ENCODE measurements at places on chromosomes 2 and 18.

DNA sequence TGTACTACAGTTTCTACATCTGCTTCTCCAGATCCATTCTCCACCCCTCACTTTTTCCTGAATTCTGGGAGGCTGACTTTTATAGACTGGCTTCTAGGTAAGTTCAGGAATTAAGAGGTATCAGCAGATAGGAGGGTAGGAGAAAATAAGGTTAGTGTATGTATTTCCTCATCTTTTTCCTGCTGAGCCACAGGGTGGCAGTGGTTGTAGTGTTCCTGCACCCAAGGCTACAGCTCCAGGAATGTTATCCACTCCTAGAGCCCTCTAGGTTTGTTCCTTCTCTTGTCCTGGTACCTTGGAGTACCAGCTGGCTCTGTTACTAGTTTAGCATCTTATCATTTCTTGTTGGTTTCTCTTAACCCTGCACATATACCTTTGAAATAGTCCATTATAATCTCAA is 40.7 kb upstream of the C2orf66 start:
- DNase-seq = peak; percentile 4

DNA sequence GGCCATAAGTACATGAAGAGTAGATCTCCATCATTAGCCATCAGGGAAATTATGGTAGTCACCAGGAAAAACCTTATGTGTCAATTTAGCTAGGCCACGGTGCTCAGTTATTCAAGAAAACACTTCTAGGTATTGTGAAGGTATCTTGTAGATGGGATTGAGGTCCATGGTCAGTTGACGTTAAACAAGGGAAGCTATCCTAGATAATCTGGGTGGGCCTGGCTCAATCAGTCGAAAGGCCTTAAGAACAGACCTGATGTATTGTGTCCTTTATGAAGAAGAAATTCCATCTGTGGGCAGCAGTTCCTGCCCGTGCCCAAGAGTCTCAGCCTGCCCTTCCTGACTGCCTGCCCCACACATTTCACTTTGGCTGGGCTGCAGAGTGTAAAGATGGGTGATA is 16.7 kb upstream of the CNGA3 start:
- DNase-seq = no peak

GRCh38 chr2:160837416-160837815 is 322.8 kb upstream of the TANK start:
- DNase-seq = no peak

- peak; percentile 31 for DNase-seq
Observed at GRCh38 chr2:114046866-114047435, 157.1 kb downstream of the ACTR3 start.

GRCh38 chr2:100008956-100009355 is 133.4 kb downstream of the AFF3 start:
- DNase-seq = no peak

DNA sequence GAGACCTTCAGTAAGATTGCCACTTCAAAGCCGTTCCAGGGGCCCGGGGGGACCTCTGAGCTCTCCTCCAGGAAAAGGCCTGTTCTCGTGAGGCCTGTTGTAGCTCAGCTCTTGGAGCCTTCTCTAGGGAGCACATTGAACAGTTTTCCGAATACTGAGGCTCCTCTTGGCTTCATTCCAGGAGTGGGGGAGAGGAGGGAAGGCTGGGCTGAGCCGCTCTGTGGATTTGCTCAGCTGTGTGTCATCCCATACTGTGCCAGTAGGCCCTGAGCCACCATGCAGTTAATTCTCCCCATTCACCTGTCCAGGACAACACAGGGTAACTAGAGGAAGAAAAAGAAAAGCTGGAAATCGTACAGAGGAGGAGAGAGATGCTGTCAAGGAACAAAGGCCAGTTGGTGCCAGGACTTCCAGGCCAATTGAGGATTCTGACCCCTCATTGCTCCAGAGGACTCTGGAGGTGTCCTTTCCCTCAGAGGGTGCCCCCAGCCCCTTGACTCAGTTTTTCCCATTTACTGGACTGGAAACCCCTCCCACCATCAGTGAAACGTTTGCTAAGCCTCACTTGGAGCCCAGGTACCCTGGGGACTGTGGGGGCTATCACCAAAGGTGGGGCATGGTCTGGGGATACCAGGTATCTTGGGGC is 41.4 kb downstream of the HS1BP3 start:
- DNase-seq = peak; percentile 68

GRCh38 chr2:74020702-74021406 is 36.1 kb downstream of the TET3 start:
- DNase-seq = no peak

DNA sequence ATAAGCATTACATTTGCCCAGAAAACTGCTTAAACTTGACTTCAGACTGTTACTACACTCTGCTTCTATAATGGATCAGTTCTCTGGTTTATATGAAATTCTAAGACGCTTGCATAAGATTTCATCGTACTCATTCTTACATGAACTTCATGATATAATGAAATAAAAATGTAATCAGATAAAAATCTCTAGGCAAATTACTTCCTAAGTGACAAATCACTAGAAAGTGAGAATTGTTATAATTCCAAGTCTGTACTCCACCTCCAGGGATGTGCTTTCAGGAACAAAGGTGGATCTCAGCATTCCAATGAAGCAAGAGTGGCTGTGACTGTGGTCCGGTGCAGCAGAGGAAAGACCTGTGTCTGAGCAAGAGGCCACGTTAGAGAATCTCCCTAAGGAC is 226.2 kb downstream of the PIEZO2 start:
- DNase-seq = no peak

Measured in muscle of arm (tissue), 14 donors.